ENCODE measurements at places on chromosomes 1 and 21. TPM values are rescaled to one million over a fixed set of nuclear protein-coding genes. Genes with fewer than 3 reads are reported as not detected.

The HAO2 gene
- polyA plus RNA-seq, result not detected

The ZNF648 gene
- 0.28 TPM for polyA plus RNA-seq

The CFHR4 gene
- polyA plus RNA-seq, result not detected

The CATSPERE gene
- polyA plus RNA-seq, result not detected

The KANK4 gene
- polyA plus RNA-seq, result not detected

The SERPINC1 gene
- polyA plus RNA-seq, result not detected

The DNAJC11 gene
- polyA plus RNA-seq, result 10.4 TPM

The S100A5 gene
- 3.0 TPM for polyA plus RNA-seq

The COA7 gene
- 3.9 TPM for polyA plus RNA-seq
